A549 treated with AZD2906 at 1 μM for 4 hours (cell line): ENCODE measurements at places on chromosomes 3 and 15. TPM values are rescaled to one million over a fixed set of nuclear protein-coding genes. Genes with fewer than 3 reads are reported as not detected.

The DMXL2 gene
- total RNA-seq = 14.2 to 19.6 TPM (median 17.0 TPM) in 5 replicates

The SERPINI1 gene
- total RNA-seq = 2.8 to 3.2 TPM (median 3.0 TPM) in 5 replicates

The CD200 gene
- not detected in 5 replicates for total RNA-seq

The ZNF80 gene
- not detected in 5 replicates for total RNA-seq

The LMOD3 gene
- total RNA-seq = not detected in 5 replicates

The MUSTN1 gene
- 0.21 TPM in 1 of 5 replicates, not detected in the others for total RNA-seq

The CPEB1 gene
- 2.6 to 3.4 TPM (median 3.2 TPM) in 5 replicates for total RNA-seq

The SLC12A1 gene
- not detected in 5 replicates for total RNA-seq

The PRR20G gene
- total RNA-seq = 1.4 to 2.8 TPM (median 2.6 TPM) in 5 replicates

The ATP13A5 gene
- total RNA-seq = not detected in 5 replicates

The AGBL1 gene
- total RNA-seq = not detected in 5 replicates
